ENCODE measurements at places on chromosomes 7 and 10.

GRCh38 chr10:16116404-16117304 lies 256.3 kb upstream of the MINDY3 start:
- DNase-seq: peak; percentile 68

DNA sequence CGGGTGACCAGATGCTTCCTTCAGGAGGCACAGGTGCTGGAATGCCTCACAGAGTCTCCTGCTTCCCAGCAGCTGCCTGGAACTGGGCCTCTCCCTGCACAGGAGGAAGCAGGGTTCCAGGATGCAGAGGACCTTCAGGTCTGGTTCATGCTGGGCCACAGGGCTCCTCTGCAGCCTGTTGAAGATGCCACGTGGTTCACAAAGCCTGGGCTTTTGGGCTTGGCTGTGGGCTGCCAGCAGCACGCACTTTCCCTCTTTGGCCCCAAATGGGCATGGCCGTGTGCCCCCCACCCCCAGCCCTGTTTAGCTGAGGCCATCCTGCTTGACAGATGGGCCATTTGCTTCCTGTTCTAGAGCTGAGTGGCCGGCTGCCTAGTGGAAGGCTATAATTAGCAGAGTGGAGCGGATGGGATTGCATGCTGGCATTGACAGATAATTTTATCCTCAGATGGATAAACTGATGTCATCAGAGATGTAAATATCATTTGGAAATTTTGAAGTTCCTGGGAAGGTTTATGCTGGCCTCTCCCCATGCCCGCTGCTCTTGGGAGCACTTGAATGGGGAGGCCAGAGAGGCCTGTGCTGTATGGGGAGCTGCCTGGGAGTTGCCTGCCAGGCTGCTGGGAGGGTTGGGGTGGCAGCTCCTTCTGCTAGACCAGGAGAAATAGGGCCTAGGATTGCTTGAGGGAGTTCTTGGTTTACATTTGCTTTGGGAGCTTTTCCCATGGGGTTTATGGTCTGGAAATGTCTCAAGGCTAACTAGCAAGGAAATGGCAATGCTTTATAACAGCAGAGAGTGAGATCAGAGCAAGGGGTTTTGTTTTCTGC lies 28.2 kb downstream of the TSPAN15 start:
- peak; percentile 33 for DNase-seq

GRCh38 chr7:107355616-107356015 lies 114.2 kb upstream of the GPR22 start:
- DNase-seq: no peak

DNA sequence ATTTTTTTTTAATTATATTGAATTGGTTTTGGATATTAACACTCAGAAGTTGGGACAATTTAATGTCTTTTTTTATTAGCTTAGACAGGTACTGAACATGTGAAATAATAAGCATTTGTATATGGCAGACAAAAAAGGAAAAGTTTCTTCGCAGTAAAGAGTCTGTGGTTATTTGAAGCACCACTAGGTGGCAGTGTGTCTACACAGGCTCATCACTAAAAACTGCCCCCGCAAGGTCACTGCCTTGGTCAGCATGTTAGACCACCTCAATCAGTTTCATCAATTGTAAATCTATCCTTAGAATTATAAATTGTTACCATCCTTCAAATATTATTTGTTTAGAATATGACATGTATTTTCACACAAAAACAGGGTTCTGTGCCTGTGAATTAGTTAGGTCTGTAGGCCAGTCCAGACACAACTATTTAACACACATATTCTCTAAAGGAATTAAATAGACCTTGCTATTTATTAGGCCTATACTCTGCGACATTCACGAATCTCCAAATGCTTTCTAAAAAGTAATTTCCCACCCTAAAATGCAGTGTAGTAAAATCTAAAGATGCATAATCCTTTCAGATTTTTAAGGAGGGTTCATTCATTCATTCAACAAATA lies 17.0 kb downstream of the PNLIPRP3 start:
- peak; percentile 20 for DNase-seq

GRCh38 chr7:131425992-131426391 lies 98.3 kb downstream of the MKLN1 start:
- DNase-seq: no peak

DNA sequence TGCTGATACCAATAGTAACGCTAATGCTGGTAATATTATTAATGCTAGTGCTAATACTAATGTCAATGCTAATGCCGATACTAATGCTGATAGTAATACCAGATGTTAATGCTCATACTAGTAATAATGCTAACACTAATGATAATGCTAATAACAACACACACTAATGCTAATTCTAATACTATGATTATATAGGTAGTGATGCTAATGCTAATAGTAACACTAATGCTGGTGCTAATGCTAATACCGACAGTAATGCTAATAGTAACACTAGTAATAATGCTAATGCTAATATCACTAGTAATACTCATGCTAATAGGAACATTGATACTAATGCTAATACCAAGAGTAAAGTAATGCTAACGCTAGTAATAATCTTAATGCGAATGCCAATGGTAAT lies 406.4 kb upstream of the RNF32 start:
- no peak for DNase-seq

DNA sequence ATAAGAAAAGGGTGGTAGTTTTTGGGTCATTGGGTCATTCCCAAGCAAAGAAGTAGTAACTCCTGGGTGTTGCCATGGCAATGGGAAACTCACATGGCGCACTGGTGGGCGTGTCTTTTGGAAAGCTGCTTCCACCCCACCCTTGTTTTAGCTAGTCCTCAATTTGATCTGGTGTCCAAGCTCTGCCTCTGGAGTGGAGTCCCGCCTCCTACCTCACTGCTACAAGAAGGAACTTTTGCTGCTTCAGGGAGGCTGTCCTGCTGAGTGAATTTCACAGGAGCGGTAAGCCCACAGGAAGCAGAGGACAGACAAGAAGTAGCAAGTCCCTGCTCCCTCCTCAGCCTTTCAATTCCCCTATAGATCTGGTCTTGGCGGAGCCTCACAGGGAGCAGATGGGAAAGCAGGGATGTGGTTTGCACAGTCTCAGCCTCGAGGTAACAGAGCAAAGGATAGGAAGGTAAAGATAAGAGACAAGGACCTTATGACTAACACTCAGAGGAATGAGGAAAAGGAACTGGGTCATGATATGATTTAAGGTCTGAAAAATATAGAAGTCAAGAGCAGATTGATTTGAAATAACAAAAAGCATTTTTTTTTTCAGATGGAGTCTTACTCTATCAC lies 700.3 kb downstream of the TNS3 start:
- DNase-seq: no peak

DNA sequence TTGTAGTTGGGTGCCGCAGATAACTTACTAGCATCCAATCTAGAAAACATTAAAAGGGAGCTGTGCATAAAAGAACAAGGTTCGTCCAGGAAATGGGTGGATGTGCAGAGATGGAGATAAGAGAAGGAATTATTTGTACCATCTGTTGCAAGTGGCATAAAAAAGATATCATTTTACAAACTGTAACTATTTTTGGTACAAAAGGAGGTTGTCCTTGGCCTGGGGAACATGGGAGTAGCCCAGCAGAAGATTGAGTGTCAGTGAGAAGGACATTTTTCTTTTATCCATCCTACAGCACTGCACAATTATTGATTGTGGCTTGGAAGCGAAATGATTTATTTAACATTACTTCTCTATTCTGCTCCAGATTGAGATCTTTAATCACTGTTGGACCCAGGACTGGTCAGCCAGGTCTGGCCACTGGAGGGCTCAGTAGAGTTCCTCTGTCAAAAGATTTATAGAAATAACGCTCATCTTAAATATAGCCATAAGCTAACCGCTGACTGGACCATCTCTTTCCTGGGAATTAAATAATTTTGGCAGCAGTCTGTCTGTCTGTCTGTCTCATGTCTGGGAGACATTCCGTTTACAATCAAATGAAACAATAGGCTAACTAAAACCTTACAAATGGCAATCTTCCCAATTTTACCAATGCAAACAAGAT lies 254.1 kb downstream of the KIAA1217 start:
- no peak for DNase-seq

- DNase-seq: no peak
Observed at GRCh38 chr7:91463330-91463729, 199.1 kb downstream of the FZD1 start.

- DNase-seq: no peak
Observed at GRCh38 chr7:24882989-24883621, 96.9 kb downstream of the OSBPL3 start.

GRCh38 chr10:44991571-44991970 lies 9.2 kb upstream of the ZNF22 start:
- no peak for DNase-seq

- DNase-seq: no peak
Observed at GRCh38 chr10:24363070-24363469, 154.1 kb downstream of the KIAA1217 start.

DNA sequence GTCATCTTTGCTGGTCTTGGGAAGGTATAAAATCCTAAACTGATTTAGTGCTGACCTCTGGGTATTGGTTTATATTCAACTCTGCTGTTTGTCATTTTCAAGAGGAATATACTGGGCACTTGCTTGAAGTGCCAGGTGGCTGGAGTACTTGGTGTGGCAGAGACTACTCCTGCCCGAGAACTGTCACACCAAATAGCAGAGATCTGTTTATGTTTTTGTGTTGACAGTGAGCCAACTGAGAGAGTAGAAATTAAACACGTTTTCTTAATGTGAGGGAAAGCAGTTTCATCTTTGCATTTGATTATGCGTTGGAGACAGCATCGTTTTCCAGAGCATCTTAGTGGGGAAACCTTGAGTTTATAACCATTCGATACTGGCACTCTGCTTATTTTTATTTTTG lies 174.4 kb downstream of the CDCA7L start:
- DNase-seq: no peak

DNA sequence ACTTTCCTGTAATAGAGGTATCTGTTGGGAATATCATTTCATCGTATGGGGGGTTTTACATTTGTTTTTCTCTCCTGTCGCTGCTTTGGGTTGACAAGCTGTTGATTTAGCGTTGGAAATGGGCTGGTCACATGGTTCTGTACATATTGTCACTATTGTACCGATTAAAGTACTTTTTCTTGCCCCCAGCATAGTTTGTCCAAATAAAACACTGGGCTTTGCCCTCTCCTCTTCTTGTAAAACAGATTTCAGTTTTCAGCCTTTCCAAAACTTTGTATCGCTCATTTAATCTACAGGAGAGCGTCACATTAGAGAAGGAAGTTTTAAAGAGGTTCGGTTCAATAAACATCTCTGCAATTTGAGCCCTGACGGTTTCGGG lies 4.0 kb downstream of the BMI1 start:
- no peak for DNase-seq

DNA sequence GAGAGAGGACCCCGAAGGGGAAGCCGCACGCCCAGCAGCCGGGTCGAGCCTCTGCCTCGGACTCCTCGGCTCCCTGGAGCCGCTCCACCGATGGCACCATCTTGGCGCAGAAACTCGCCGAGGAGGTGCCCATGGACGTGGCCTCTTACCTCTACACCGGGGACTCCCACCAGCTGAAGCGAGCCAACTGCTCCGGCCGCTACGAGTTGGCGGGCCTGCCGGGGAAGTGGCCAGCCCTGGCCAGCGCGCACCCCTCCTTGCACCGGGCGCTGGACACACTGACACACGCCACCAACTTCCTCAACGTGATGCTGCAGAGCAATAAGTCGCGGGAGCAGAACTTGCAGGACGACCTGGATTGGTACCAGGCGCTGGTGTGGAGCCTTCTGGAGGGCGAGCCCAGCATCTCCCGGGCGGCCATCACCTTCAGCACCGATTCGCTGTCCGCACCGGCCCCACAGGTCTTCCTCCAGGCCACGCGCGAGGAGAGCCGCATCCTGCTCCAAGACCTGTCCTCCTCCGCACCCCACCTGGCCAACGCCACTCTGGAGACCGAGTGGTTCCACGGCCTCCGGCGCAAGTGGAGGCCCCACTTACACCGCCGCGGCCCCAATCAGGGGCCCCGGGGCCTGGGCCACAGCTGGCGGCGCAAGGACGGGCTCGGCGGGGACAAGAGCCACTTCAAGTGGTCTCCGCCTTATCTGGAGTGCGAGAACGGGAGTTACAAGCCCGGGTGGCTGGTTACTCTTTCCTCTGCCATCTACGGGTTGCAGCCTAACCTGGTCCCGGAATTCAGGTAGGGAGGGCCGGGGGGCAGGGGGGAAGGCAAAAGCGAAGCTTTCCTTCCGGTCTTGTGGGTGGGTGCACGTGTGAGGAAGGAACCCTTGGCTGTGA lies 973 bp downstream of the GPR158 start:
- DNase-seq: no peak

DNA sequence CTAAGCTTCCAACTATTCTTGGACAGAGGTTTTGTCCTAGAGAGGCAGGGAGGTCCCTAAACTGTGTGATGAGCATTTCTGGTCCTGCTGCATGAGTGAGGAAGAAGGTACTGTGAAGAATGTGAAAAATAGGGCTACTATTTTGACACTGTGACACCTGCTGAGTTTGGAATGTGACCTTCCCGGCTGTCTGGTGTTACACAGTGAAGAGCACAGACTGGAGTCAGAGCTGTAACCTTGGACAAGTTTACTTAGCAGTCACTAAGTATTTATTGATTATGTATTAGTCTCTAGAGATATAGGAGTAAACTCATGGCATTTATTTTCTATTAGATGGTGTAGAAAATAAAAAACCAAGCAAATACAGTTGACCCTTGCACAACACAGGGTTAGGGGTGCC lies 12.3 kb downstream of the GOLGA7B start:
- DNase-seq: no peak

DNA sequence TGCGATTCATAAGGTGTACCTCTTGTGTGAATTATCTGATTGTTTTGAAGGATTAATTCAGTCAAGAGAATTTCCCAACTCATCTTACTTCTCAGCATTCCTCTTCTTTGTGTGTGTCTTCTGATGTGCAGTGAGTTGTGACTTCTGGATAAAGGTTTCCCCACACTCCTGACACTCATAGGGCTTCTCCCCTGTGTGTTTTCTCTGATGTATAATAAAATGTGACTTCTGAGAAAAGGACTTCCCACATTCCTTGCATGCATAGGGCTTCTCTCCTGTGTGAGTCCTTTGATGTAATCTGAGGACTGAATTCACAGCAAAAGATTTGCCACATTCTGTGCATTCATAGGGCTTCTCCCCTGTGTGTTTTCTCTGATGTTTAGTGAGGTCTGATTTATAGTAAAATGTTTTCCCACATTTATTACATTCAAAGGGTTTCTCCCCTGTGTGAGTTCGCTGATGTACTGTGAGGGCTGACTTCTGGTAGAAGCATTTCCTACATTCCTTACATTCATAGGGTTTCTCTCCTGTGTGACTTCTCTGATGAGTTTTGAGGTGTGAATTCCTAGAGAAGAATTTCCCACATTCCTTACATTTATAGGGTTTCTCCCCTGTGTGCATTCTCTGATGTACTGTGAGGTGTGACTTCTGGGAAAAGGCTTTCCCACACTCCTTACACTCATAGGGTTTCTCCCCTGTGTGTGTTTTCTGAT lies 24.2 kb downstream of the ZNF25 start:
- DNase-seq: no peak
